ENCODE measurements at places on chromosomes 13 and 19.

DNA sequence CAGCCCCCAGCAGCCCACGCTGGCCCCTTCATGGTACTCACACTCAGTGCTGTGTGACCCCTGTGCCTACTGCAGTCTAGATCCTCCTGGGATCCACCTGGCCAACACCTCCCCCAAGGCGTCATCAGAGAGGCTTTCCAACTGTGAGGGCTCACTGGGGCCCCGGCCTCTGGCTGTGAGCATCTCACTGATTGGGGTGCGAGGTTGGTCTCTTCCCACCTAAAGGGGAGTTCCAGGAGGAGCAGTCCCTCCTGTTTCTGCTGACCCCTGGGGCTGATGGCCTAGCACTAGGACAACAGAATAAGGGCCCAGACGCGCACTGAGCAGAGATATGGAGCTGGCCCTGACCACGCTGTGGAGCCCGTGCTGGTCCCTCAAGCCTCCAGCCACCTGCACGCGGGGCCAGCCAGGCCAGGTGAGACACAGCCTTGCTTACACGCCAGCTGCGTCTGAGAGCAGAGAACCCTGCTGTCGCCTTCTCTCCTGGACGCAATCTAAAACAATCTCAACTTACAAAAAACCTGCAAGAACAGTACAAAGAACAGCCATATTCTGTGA lies 32.2 kb downstream of the ELL start:
- no peak for DNase-seq

- no peak for DNase-seq
These were observed 82.2 kb downstream of the SLC7A1 start for GRCh38 chr13:29513002-29513980.

GRCh38 chr13:26300140-26300539 lies 46.2 kb downstream of the CDK8 start:
- no peak for DNase-seq

GRCh38 chr13:37295071-37295470 lies 189.6 kb upstream of the CSNK1A1L start:
- DNase-seq = no peak

DNA sequence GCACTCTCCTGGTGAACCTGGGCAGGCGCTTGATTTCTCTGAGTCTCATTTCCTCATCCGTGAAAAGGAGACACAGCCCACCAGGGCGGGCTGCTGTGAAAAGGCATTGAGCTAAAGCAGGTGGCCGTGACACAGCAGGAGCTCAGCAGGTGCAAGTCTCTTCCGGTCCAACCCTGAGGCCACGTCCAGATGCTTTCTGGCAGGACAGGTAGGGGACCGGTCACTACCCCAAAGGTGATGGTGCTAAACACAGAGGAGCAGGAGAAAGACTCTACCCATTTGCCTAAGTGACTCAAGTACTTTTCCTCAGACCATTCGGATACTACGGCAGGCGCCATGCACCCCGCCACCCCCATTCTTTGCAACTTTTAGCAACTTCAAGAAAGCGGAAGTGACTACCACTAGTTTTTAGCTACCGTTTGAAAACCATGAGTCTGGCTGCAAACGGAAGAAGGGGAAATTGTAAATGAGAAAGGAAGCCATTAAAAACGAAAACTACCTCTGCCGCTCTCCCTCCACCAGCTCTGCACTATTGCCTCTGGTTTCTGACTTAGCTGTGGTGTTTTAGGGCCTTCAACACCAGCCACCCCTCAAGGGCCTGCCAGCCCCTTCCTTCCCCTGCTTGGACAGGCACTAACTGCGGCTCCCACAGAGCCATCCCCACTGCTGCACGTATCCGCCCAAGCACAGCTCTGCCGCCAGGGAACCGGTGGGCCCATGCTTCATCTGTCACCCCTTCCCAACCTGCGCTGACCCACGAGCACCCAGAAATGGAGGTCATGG lies 4.8 kb downstream of the PPP6R1 start:
- peak; percentile 17 for DNase-seq

DNA sequence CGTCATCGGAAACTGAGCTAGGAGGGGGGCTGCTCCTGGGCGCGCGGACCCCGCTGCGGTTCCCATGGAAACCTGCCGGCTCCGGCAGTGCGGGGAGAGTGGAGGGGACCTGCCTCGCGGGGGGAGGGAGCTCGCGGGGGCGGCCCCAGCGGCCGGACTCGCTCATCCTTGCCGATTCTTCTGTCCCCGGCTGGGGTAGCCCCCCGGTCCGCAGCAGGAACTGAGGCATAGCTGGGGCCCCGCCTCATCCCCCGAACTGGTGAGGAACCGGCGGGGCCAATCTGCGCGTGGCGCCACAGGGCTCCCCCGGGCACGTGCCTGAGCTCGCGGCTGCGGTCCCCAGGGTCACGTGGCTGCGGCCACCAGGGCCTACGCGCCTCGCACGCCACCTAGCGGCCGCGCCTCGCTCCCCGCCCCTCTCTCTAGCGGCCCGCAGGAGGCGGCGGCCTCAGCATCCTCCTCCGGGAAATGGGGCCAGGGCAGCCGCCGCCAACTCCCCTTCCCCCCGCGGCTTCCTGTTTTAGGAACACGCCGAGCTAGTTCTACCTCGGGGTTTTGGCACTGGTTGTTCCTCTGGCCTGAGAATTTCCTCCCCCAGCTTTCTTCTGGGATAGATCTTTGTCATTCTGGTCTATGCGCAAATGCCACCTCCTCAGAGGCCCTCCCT lies 1.7 kb upstream of the ELAVL3 start:
- DNase-seq = peak; percentile 88

GRCh38 chr13:28531077-28531844 lies 36.3 kb upstream of the FLT1 start:
- DNase-seq = no peak

DNA sequence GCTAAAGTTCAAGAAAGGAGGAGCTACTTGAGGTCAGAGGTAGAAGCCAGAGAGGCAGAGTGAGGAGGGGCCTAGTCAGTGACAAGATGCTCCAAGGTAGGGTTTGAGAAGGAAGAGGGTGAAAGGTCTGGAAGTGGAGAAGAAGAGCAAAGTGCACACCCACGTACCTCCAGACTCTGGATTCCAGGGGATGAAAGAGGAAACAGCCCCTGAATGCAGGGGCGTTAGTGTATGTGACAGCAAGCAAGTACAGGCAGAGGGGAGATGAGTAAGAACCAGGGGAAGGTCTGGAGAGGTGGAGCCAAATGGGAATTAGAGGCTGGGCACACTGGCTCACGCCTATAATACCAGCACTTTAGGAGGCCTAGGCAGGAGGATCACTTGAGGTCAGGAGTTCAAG lies 8.7 kb downstream of the RPS28 start:
- DNase-seq = no peak

- DNase-seq = no peak
These were observed 2.2 kb downstream of the CRTC1 start for GRCh38 chr19:18685597-18686190.

DNA sequence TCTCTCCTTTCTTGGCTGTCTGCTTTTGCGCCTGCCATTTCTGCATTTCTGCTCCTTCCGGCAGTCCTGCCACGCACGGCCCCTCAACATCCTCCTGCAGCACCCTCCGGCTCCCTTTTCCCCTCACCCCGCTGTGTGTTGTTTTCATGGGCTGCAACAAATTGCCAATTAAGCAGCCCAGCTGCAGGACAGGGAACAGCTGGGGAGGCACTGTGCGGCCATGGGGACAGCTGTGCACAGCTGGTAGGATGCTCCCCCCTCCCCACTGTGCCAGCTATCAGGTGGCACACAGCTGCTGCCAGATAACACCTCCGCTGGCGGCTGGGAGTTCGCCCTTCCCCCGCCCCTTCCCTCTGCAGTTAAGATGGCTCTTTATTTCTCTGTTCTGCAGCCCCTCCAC lies 25.4 kb downstream of the LYL1 start:
- peak; percentile 89 for DNase-seq

DNA sequence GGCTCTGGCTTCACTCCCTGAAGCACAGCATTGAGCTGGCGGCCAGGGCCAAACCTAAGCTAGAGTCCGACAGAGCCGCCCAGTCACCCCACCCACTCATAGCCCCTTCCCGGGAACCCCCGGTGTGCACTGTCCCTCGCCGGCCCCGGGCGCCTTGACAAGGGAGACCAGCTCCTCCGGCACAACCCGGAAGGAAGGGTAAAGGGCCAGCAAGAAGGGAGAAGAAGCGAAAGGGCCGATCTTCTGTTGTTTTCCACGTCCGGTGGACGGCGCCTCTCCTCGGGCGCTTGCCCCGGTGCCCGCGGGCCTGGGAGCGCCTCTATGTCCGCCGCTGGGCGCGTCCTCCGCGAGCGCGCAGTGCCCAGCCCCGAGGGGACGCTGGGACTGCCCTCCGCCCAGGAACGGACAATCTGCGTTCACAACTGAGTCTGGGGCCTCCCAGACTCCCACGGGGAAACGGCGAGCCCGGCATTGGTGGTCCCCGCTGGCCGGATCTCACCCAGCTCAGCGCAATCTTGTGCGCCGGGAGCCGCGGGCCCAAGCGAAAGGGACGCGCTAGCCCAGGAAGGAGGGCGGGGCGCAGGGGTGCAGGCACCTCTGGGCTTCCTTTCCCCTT lies 172.5 kb upstream of the MIR17HG start:
- no peak for DNase-seq

GRCh38 chr13:34201050-34201913 lies 383.3 kb downstream of the RFC3 start:
- no peak for DNase-seq

DNA sequence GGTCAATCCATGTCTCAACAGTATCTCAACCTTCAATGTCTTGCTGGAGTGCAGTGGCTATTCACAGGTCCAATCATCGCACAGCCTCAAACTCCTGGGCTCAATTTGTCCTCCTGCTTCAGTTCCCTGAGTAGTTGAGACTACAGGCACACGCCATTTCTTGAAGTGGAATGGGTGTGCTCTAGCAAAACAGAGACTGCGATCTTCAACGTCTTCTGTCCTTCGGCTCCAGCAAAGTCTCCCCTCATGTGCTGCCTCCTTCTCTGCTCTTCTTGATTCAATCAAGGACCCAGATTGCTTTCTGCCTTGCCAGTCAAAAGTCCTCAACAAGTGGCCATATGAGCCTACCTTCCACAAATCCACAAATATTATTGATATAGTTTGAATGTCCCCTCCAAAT lies 466.7 kb upstream of the MIR17HG start:
- DNase-seq = no peak

- no peak for DNase-seq
These were observed 9.4 kb upstream of the EVI5L start for GRCh38 chr19:7820588-7820987.

GRCh38 chr13:26899202-26899601 lies 138.6 kb upstream of the GPR12 start:
- DNase-seq = no peak

- DNase-seq = no peak
These were observed 801 bp downstream of the QTRT1 start for GRCh38 chr19:10701955-10702525.

DNA sequence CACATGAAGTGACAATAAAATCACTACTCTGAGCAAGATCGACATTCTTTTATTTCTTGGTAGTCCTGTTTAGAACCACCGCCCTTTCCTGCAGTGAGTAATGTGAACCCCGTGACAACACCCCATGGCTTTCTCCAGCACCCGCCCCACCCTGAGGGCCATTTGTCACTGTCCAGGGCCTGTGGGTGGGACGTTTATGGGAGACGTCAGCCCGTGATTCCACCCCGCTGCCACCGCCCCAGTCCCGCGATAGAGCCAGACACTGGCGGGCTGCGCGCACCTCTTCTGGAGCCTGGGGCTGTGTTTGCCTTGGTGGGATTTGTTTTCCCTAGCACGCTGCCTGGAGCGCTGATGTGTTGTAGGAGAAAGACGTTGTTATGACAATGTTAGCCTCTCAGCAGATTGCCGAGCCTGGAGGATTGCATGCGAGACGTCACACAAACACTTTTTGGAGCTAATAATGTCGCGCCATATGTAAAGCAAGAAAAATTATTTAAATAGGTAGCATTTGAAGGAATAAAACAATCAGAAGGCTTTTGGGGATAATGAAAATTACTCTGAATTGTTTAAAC lies 263.7 kb downstream of the TEX29 start:
- DNase-seq = no peak

- no peak for DNase-seq
These were observed 767.7 kb downstream of the LIG4 start for GRCh38 chr13:107447591-107447990.

DNA sequence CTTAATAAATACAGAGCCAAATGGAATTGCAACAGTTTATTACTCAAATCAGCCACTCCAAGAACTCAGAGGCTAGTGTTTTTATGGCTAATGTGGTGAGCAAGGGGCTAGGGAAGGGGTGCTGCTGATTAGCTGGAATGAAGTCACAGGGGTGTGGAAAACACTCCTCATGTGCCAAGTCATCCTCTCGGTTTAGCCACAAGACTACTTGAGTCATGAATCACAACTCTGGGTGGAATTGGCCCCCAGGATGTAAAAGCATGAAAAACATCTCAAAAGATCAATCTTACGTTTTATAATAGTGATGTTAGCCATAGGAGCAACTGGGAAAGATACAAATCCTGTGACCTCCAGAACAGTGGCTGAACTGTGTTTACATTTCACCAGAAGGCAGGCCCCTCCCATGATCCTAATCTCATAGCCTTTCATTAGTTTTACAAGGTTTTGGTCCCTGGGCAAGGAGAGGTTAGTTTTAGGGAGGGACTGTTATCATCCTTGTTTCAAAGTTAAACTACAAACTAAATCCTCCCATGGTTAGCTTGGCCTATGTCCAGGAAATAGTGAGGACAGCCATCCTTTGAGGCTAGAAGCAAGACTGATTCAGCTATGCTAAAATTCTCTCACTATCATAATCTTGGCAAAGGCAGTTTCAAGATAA lies 2020.1 kb upstream of the PCDH20 start:
- no peak for DNase-seq

- DNase-seq = no peak
These were observed 136.4 kb downstream of the ZAR1L start for GRCh38 chr13:32178763-32179162.

- no peak for DNase-seq
These were observed 168.6 kb upstream of the RFC3 start for GRCh38 chr13:33649212-33649878.

DNA sequence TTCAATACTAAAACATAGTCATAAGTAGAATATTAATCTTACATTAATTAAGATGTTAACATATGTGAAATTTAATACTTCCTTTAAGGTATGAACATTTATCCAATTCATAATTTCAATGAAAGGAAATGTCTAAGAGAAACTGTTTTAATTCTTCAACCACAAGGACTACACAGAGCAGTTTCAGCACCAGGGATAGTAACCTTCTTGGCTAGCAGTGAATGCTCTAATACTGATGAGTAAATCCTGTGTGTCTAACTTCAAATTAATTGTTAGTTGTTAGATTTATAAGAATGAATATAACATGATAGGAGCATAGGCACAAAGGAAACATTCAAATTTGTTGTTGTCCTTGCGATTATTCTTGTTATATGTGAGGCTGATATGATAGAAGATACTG lies 15.6 kb upstream of the NBEA start:
- DNase-seq = no peak

DNA sequence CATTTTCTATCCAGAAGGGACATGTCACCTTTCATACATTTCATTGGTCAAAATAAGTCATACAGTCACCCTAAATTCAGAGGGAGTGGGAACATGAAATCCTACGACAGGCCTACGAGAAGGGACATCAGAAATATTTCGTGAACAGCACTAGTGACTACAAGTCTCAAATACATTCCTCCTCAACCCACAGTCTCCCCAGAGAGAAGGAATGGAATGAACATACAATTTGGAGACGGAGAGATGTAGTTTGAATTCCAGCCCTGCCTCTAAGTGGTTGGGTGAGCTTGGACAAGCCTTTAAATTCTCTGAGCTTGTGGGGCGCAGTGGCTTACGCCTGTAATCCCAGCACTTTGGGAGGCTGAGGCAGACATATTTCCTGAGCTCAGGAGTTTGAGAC lies 9.9 kb downstream of the SERTM1 start:
- no peak for DNase-seq

GRCh38 chr13:61415058-61415721 lies 459 bp downstream of the PCDH20 start:
- DNase-seq = no peak

Measured in hematopoietic multipotent progenitor cell treated with erythropoietin and hydrocortisone succinate and interleukin-3 and kit ligand, for 17 days (in vitro differentiated cells).